HCT116 (cell line): ENCODE measurements at places on chromosomes 5 and 9.

GRCh38 chr9:87035879-87036278 is 88.6 kb upstream of the GAS1 start:
- DNase-seq = no peak

DNA sequence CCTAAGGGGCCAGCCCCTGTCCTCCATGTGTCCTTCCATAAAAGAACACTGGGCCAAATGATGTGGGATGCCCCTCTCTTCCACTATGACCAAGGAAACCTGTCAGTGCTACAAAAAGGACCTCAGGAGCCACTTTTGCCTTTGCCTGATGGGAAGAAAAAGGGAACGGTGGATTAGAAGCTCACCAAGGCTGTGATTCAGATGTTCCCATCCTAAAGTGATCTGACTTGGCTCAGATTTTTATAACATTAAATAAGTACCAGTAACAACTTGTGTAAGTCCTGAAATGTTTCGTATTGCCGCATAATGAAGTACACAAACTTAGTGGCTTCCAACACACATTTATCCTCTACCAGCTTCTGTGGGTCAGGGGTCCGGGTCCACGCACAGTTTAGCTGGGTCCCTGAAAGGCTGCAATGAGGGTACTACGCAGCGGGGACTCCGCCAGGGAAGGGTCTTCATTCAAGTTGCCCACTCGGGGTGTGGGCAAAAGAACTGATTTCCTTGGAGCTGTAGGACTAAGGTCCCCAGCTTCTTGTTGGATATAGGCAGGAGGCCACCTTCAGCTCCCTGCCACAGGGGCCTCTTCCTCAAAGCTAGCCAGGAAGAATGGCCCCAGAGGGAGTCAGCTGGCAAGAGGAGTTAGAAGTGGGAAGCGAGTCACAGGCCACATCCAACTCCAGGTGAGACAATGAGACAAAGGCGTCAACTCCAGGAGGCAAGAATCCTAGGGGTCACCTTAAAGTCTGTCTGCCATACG is 60.4 kb downstream of the RAPGEF1 start:
- DNase-seq = no peak

DNA sequence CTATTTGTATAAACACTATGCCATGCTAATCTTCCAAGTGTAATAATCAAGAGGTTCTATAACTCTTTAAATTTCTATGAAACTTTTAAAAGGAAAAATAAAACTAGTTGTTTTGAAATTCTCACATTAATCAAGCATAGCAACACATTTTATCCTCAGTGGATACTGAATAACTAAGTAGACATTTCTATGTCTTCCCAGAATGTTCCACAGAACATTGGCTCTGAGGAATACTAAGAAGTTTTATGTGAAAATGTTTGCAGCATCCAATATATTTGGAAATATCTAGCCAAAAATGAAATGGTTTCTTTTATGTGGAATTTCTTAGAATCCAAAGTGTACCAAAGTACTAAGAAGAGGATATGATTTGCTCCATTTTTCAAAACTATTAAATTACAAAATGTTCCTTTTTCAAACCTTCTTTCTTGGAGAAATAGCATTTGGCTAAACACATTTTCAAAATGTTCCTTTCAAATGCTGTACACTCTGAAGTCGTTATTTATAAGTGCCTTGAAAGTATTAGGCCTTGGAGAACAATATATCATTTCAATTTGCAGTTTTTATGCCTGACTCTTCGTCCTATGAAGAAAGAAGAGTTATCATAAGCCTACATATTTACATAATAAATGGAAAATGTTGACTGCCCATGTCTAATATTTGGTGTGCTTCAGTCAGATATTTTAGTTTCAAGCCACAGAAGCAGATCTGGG is 175.6 kb upstream of the COX7C start:
- no peak for DNase-seq

DNA sequence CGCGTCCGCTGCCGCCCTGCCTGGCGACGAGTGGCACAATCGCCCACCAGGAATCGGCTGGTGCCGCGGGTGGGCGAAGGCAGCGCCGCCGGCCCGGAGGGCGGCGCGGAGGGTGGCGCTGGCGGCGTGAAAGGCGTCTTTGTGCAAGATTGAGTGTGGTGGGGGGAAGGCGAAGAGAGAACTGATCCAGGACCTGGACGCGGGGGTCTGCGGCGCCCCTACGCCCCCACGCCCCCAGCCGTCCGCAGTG is 4.6 kb upstream of the RGMB start:
- DNase-seq = no peak

- no peak for DNase-seq
Observed at GRCh38 chr5:55227664-55228430, 732 bp upstream of the MCIDAS start.

- no peak for DNase-seq
Observed at GRCh38 chr5:125639858-125640257, 783.4 kb upstream of the GRAMD2B start.

DNA sequence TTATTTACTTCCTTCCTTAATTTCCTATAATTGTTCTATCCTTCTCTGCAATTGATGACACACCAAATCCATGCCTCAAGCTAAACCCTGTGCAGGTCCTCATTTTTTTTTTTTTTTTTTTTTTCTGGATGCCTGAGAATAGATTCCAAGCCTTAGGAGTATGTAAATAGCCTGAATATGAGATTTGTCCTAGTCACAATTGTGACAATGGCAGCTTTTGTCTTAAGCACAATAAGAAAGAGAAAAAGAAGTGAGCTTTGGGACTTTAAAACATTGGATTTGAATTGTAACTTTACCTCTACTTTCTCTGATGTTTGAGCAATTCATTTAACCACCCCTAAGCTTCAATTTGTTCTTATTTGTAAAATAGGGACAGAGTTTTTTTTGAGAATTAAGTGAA is 280.5 kb downstream of the TUSC1 start:
- DNase-seq = no peak

DNA sequence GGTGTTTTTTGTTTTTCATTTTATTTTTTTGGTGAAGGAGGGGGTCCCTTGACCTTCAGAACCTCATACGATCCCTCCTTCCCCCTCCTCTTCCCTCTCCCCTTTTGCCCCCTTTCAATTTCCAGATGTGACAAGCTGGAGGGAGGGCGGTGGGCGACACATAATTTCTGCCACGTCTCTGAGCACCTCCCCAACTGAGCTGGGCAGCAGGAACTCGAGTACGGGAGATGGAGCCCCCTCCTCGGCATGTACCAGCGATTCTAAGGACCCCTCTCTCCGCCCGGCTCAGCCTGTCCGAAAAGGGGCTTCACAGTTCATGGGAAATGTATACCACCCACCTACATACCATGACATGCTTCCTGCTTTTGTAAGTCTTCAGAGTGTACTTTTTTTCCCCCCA is 52.4 kb downstream of the PRRC2B start:
- DNase-seq = no peak

- DNase-seq = no peak
Observed at GRCh38 chr5:37739817-37740261, 100.0 kb downstream of the GDNF start.

- DNase-seq = peak; percentile 59
Observed at GRCh38 chr9:94623253-94623652, 16.1 kb downstream of the FBP1 start.

DNA sequence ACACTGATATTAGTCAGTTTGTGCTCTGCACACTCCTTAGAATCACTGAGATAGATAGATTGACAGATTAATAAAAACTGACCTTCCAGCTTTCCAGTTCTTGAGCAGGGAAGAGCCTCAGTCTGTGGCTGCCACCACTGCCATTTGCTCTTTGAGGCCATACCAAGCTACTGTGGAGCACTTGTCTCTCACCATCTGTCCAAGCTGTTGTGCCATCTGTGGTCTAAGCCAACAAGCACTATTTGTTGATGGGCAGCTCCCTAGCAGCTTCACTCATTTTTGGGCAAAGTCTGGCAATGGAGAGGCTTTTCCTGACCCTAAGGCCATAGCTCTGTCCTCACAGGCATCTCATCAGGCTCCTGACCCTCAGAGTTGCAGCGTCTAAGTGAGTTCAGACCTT is 30.4 kb downstream of the HTR1A start:
- no peak for DNase-seq

DNA sequence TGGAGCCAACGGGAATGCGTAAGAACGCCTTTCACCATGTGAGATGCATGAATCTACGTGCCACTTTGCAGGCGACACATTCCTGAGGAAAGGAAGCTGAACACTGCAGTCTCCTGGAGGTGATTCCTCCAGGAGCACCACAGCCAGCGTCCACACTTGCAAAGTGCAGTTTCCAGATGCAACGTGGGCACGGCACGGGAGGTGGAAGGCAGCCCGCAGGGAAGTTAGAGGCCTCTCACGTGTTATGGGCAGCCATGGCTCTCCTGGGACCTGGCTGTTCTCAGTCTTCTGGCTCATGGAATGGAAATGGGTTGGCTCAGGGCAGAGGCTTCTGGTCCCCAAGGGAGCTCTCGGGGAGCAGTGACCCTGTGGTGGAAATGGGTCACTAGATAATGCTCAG is 381.0 kb upstream of the IRX4 start:
- DNase-seq = no peak

GRCh38 chr5:160651692-160652645 is 200.0 kb downstream of the ATP10B start:
- no peak for DNase-seq

GRCh38 chr5:111016801-111017200 is 54.7 kb upstream of the TSLP start:
- no peak for DNase-seq

DNA sequence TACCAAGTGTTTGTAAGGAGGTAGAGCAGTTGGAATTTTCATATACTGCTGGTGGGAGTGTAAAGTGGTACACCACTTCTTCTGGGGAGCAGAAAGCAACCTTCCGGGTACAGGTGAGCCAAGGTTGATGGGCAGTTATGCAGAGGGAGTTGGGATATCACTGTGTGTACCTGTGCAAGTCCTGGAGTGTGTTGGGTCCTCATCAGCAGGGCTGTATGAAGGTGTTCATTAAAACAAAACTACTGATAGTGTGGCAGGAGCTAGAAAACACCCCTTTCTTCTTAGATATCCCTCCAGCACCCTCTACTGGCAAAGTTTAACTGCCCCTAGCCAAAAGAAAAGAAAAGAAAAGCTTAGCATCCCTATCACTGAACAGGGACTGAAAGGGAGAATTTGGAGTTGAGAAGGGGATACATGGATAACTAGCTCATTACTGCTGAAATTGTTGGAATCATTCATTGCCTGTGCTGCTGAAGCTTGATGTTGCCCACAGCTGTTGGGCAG is 10.7 kb downstream of the MARCHF6 start:
- no peak for DNase-seq

- no peak for DNase-seq
Observed at GRCh38 chr5:111043712-111044506, 27.6 kb upstream of the TSLP start.

- no peak for DNase-seq
Observed at GRCh38 chr9:22079873-22080341, 70.8 kb upstream of the CDKN2B start.

DNA sequence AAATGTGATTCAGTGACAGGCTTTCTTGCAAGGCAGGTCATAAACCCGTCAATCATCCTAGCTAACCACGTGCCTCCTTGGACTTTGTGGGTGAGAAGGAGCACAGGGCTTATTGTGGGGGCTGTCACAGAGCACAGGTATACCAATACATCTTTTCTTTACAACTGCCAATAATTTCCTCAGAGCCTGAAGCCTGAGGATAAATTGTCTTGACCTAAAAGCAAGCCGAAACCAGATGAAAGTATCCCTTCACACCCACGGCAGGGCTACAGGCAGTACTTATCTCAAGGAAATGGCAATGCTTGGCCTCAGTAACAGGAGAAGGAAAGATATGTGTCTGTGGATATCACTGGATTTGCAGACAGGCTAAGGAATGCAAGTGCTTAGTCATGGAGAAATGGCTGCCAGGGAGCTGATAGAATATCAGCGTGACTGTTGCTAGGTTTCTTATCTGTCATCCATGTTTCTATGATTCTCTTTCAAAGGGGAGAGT is 90.3 kb upstream of the ZNF366 start:
- no peak for DNase-seq

GRCh38 chr9:128742401-128742800 is 18.5 kb upstream of the ZDHHC12 start:
- no peak for DNase-seq

DNA sequence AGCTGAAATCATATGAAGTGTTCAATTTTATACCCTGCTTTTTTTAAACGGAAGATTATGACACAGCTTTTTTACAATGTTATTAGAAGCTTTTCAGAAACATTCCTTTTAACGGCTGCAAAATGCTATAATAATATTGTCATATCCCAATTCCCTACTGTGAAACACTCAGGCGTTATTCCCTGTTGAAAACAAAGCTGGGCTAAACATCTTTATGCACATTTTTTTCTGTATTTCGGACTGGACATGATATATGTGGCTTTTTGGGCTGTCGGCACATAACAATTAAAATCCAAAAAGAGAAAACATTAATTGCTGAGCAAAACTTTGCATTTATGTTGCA is 12.0 kb upstream of the CTSL start:
- no peak for DNase-seq

GRCh38 chr5:123092696-123093095 is 3.7 kb downstream of the PRDM6 start:
- no peak for DNase-seq

DNA sequence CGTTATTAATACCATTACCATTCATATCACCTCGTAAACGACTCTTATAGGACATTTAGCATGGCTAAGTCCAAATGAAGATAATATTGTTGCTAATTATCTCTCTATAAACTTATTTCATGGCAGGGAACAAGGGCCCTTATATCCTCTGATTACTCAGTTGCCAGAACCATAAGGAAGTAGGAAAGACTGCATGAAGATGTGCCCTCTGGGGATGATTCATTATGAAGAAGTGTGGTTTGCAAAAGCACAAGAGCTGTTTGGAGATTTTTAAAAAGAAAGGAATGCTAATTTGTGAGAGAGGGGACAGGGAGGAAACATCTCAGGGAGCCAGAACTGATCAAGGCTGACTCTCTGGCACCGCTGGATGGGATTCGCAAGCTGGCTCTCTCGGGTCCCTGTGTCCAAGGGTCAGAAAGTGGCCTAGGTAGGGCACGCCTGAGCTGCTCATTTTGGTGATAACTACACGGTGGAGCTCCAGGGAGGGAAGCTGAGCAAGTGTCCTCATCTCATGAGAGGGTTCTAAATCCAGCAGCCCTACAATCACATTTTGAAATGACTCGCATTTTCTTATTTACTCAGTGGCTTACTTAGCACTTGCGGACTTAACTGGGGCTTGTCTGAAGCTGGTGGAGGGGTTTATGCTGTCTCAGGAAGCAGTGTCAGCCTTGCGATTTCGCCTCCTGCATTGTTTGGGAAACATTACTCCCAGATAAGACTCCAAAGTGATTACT is 136.8 kb downstream of the C5orf15 start:
- DNase-seq = no peak

- no peak for DNase-seq
Observed at GRCh38 chr9:38686933-38687332, 33.0 kb downstream of the FAM240B start.

DNA sequence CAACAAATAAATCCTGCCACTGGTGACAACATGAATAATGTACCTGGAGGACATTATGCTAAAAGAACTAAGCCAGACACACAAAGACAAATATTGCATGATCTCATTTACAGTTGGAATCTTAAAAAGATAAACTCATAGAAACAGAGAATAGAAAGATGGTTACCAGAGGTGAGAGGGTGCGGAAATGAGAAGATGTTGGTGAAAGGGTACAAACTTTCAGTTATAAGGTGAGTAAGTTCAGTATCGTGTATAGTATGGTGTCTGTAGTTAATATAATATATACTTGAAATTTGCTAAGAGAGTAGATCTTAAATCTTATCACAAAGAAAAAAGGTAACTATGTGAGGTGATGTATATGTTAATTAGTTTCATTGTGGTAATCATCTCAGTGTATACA is 63.3 kb downstream of the PRRC1 start:
- no peak for DNase-seq

GRCh38 chr5:101346906-101347305 is 443.8 kb upstream of the ST8SIA4 start:
- no peak for DNase-seq
